ENCODE measurements at places on chromosomes 12 and 14. TPM values are rescaled to one million over a fixed set of nuclear protein-coding genes. Genes with fewer than 3 reads are reported as not detected.

GRCh38 chr12:53974084-53975063 is at the start of gene HOTAIR:
HOTAIR (minus strand) TSS chr12:53974954.
- ATAC-seq = no peak

DNA sequence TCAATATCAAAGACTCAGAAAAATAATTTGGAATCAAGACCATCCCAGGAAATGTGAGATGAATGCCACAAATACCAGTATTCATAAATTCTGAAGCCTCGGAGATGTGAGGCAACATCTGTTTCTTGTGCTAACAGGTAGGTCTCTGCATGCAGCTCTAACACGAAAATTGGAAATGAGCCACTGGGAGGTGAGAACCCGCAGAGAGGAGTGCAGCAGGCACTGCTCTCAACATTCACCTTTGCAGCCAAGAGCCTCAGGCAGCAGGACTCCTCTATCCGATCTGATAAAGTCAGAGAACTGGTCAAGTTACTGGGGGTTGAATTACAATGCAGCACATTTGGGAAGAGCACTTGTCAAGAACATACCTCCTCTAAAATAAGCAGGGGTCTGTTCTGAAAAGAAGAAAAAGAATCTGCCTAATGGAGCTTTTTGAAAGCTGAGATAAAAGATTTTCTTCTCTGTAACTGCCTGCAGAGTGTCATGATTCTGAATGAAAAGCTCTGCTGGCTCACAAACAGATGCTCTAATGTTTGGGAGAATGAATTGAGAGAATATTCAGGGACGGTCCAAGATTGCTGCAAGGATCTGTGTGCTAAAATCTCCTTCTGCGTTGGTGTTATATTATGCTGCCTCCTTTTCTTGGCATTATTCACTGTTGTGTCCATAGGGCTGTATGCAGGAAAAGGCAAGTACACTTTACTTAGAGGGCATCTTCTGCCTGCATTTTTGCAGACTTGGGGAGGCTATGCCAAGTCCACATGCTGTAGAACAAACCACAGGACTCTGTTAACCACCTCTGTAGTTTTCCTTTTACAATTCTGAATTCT is 209.6 kb upstream of the KRR1 start:
- no peak for ATAC-seq

DNA sequence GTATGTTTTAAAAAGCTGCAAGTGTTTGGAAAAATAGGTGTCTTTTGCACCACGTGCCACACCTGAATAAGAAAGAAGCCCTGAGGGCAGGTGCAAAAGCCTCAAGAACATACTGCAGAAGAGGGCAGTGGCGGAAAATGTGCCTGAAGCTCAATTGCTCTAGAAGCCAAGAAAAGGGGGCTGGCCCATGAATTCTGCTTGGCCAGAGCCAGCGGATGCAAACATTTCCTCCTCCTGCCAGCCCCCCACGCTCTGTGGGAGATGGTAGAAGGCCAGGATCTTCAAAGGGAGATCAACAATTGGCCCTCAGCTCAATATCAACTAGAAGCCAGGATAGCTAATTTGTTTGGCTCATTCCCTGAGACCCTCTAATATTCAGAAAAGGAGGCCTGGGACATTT is 80.3 kb upstream of the TMEM132D start:
- no peak for ATAC-seq

The AQP2 gene
- 0.12 TPM for total RNA-seq

All from gastroesophageal sphincter (tissue), 4 donors.